Aorta (tissue), 5 donors: ENCODE measurements at places on chromosomes 7 and 10. TPM values are rescaled to one million over a fixed set of nuclear protein-coding genes. Genes with fewer than 3 reads are reported as not detected.

TFEC gene
- total RNA-seq: 7.4 TPM

SLC39A12 gene
- 0.27 TPM for total RNA-seq

NCF1 gene
- total RNA-seq: 7.0 TPM

LIPJ gene
- total RNA-seq: 0.87 TPM

DGKI gene
- total RNA-seq: 11.3 TPM

DNA sequence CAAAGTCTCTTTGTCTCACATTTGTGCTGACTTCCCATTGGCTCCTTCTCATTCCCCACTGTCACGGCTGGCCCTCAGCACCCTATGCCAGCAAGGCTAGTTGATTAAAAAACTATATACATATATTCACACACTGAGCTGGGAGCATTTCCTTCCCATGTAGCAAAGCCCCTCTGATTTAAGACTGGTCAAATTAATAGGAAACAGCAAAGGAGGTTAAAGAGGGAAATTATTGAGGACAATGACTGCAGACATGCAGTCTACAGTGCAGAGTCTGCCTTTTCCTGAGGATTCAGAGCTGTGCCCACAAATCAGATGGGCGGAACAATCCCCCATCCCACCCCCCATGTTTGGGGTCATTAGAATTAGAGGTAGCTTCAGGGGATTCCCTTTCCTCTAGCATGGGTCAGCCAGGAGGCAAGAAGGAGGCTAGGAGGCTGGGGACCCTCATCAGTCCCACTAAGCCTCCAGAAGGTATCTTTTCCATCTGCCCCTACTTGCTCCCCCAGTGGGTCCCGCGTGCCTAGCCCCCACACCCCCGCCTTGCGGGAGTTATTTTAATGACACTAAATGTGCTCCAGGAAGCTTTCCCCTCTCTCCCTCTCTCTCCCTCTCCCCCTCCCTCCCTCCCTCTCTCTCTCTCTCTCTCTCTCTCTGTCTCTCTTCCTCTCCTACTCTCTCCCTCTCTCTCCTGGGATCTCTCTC, 9.8 kb upstream of the DLX6 start:
- DNase-seq: no peak
- no peak overlapping the region for H3K4me3 ChIP-seq
- no peaks in the 10 kb centered on the region for H3K36me3 ChIP-seq
- H3K27ac ChIP-seq: no peak overlapping the region
- H3K4me1 ChIP-seq: no peaks in the 10 kb centered on the region

GRCh38 chr7:155154586-155154985, 84.5 kb downstream of the HTR5A start:
- no peak overlapping the region for H3K27ac ChIP-seq
- no peak overlapping the region for H3K4me3 ChIP-seq
- DNase-seq: no peak
- no peaks in the 10 kb centered on the region for H3K4me1 ChIP-seq
- H3K36me3 ChIP-seq: no peaks in the 10 kb centered on the region
- no peaks in the 10 kb centered on the region for H3K27me3 ChIP-seq

DNA sequence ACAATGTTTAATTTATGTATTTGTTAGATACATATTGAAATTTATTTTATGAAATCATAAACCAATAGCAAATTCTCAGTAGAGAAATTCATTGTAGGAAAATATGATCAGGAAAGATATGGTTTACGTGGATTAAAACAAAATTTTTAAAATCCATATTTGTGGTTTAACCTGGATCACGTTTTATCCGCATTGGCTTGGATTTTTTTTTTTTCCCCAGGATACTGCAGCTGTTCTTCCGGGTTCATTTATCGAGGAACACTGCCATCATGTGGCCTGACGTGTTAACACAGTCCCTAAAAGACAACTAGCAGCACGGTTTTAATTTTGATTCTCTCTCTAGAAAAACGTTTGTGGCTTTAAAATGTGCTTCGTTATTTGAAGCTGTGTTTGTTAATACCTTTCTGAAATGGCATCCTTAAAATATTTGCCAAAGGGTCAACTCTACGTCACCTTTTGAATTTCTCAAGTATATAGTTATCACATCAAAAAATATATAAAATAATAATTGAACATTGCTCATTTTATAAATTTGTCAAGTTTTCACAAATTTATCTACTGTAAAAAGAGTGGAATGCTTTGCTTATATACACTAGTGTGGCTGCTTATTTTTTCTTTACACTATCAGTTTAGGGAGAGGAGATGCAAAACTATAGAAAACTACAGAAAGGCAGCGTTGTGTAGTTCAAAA, 8.7 kb upstream of the ASB4 start:
- no peaks in the 10 kb centered on the region for H3K27me3 ChIP-seq
- H3K4me1 ChIP-seq: no peaks in the 10 kb centered on the region
- DNase-seq: peak; percentile 58

DNA sequence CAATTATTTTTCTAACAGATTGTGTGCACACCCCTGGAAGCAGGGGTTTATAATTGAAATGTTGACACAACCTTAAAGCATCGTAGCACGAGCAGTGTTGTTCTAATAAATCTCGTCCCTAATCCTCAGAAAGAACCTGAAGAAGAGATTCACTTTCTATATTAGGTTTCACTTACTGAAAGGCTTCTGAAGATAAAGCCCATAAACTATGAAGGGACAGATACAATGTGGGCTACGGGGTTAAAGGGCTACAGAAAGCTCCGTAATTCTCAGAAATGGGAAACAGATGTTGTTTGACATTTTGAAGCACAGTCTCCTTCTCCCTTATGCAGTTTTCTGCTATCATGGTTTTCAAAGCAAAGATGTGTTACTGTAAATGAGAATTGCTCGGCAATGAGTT, 479.6 kb downstream of the GATA3 start:
- no peaks in the 10 kb centered on the region for H3K4me1 ChIP-seq
- H3K36me3 ChIP-seq: no peaks in the 10 kb centered on the region
- no peaks in the 10 kb centered on the region for H3K27me3 ChIP-seq
- H3K27ac ChIP-seq: no peak overlapping the region

- no peaks in the 10 kb centered on the region for H3K27me3 ChIP-seq
- H3K36me3 ChIP-seq: peaks cover 1% of the 10 kb centered on the region
- H3K4me3 ChIP-seq: no peak overlapping the region
- H3K27ac ChIP-seq: no peak overlapping the region
Observed at GRCh38 chr7:28802450-28802849, 155.7 kb downstream of the TRIL start.

DNA sequence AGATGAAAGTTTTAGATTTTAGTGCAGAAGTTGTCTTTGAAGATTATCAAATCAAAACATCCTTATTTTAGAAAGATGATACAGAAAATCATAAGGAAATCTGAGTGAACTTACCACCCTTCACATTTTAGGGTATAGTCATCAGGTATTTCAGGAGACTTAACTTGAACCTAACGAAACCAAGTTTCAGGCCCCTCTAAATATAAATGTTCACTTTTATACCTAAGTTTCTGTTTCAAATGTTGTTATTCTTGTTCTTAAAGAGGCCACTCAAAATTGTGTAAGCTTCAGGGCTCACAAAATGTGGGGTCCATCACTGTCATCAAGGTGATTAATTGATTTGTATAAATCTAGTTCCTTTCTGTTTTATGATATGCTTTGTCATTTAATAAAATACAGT, 216.2 kb downstream of the KIAA1217 start:
- no peaks in the 10 kb centered on the region for H3K27me3 ChIP-seq
- no peak overlapping the region for H3K4me3 ChIP-seq
- no peak overlapping the region for H3K27ac ChIP-seq
- no peaks in the 10 kb centered on the region for H3K36me3 ChIP-seq
- DNase-seq: no peak

- no peak for DNase-seq
- no peak overlapping the region for H3K4me3 ChIP-seq
- H3K27me3 ChIP-seq: no peaks in the 10 kb centered on the region
- no peaks in the 10 kb centered on the region for H3K36me3 ChIP-seq
Observed at GRCh38 chr7:34751725-34752643, 94.0 kb downstream of the NPSR1 start.

- H3K4me1 ChIP-seq: no peaks in the 10 kb centered on the region
- no peaks in the 10 kb centered on the region for H3K36me3 ChIP-seq
- no peak for DNase-seq
- H3K27me3 ChIP-seq: no peaks in the 10 kb centered on the region
Observed at GRCh38 chr7:28225576-28225975, 45.0 kb upstream of the JAZF1 start.

- peak; percentile 79 for DNase-seq
- H3K36me3 ChIP-seq: no peaks in the 10 kb centered on the region
- H3K27me3 ChIP-seq: no peaks in the 10 kb centered on the region
- no peaks in the 10 kb centered on the region for H3K4me1 ChIP-seq
Observed at GRCh38 chr10:5942474-5942873, 34.9 kb downstream of the IL15RA start.

DNA sequence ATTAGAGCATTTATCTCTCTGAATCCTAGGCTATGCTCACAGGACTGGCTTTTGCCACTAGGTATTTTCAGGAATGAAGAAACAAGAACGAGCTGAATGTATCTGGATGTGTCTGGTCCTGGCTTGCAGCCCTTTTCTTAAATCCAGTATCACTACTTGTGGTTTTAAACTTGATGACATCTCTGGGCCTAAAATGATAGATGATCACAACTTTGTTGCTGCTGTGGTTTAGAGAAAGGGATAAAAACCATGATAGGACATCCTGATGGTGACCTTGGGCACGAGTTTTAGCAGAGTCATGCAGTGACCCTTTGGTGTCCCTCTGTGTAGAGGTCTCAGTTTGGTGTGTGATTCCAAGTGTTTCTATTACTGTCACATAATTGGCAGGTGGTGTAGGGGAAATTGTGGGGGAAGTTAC, 31.7 kb upstream of the SEMA3C start:
- DNase-seq: no peak
- no peaks in the 10 kb centered on the region for H3K4me1 ChIP-seq
- H3K36me3 ChIP-seq: no peaks in the 10 kb centered on the region
- no peak overlapping the region for H3K27ac ChIP-seq
- no peak overlapping the region for H3K4me3 ChIP-seq
- no peaks in the 10 kb centered on the region for H3K27me3 ChIP-seq

- DNase-seq: no peak
- H3K27ac ChIP-seq: no peak overlapping the region
- H3K36me3 ChIP-seq: peaks cover 5% of the 10 kb centered on the region
- H3K27me3 ChIP-seq: no peaks in the 10 kb centered on the region
- H3K4me3 ChIP-seq: no peak overlapping the region
Observed at GRCh38 chr10:73139251-73139650, 28.6 kb downstream of the ECD start.

GRCh38 chr10:17655567-17656146, 11.7 kb downstream of the STAM start:
- H3K27me3 ChIP-seq: no peaks in the 10 kb centered on the region
- no peaks in the 10 kb centered on the region for H3K36me3 ChIP-seq
- H3K4me3 ChIP-seq: no peak overlapping the region

DNA sequence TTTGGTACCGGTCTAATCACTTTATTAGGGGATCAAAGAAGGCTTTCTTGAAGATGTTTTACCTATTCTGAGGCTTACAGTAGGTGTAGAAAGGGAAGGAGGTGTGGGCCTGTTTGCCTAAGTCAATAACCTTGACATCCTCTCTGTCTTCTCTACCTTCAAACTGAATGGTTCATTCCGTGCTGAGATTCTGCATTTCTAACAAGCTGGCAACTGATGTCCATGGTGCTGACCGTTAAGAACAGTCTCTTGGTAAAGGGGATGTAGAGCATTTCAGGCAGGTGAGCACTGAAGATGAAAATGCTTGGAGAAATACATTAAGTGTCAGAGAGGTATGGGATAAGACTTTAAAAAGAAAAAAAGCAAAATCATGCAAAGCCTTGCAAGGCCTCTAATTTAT, 51.5 kb upstream of the DGKB start:
- DNase-seq: no peak
- H3K27me3 ChIP-seq: no peaks in the 10 kb centered on the region
- no peak overlapping the region for H3K4me3 ChIP-seq
- no peaks in the 10 kb centered on the region for H3K4me1 ChIP-seq
